ENCODE measurements at places on chromosomes 12 and 14. TPM values are rescaled to one million over a fixed set of nuclear protein-coding genes. Genes with fewer than 3 reads are reported as not detected.

The KRT6A gene
- total RNA-seq, result not detected

The CPSF2 gene
- 100 TPM for total RNA-seq

The OR4E2 gene
- total RNA-seq, result not detected

The BDKRB1 gene
- not detected for total RNA-seq

The SYT1 gene
- not detected for total RNA-seq

The SVOP gene
- total RNA-seq, result not detected

The KLRC2 gene
- total RNA-seq, result not detected

The KITLG gene
- total RNA-seq, result 0.07 TPM

The ATG2B gene
- total RNA-seq, result 12.0 TPM

The RESF1 gene
- total RNA-seq, result 67.0 TPM

The BHLHE41 gene
- not detected for total RNA-seq

The KRT5 gene
- total RNA-seq, result not detected

The WSCD2 gene
- total RNA-seq, result not detected

The KRT6C gene
- total RNA-seq, result not detected

The GALNT8 gene
- total RNA-seq, result 0.97 TPM

The IFNG gene
- 535 TPM for total RNA-seq

The SART3 gene
- total RNA-seq, result 84.3 TPM

The CYP46A1 gene
- 0.21 TPM for total RNA-seq
